Stimulated activated CD8-positive, alpha-beta memory T cell treated with anti-CD3 and anti-CD28 coated beads, Interleukin-4, amount 100 ng/mL, for 1 hour (primary cell): ENCODE measurements at places on chromosomes 12 and 14.

DNA sequence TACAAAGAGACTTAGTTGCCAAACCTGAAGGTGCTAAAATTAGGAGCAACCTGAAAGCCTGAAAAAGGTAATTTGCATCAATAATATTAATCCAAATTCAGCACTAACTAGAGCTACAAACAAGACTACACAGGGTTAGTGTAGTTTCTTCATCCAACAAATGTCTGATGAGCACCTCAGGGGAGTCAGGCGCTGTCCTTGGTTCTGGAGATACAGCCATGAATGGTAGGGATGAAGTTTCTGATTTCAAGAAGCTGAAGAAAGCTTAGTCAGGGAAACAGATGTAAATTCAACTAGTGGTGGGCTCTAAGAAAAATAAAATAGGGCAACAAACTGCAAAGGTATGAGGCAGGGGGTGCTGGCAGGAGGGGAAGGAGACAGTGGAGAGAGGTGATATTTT, 266.3 kb downstream of the GLT1D1 start:
- DNase-seq = no peak

DNA sequence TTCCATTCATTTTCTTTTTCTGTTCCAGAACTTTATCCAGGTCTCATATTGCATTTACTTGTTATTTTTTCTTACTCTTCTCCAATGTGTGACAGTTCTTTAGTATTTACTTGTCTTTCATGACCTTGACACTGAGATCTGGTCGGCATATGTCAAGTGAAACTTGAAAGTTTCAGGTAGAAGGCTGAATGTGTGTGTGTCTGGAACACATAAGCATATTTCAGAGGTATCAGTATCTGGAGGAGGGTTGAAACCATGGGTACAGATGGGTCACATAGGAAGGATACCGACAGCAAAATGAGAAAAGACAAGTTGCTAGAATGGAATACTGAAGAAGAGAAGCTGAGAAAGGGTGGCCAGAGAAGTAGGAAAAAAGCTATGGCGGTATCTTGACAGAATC, 22.5 kb upstream of the PTGDR start:
- no peak for DNase-seq

DNA sequence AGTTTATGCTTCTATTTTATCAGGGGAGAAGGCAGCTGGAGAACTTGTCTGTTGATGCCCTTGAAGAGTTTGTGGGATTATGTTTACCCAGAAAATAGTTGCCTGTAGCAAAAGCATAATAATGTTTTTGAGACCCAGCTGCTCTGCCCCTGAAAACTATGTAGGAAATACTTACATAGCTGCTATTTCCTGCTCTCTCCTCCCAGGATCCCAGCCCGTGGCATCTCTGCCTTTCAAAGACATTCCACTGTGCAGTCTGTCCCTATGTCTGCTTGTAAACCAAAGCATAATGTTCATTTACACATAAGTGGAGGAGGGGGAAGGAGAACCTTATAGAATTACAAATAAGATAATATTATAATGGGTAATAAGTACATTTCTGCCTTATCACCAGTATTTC, 198.7 kb downstream of the SYT1 start:
- no peak for DNase-seq

- no peak for DNase-seq
Measured at GRCh38 chr12:50132505-50133135, 20.6 kb downstream of the COX14 start.

DNA sequence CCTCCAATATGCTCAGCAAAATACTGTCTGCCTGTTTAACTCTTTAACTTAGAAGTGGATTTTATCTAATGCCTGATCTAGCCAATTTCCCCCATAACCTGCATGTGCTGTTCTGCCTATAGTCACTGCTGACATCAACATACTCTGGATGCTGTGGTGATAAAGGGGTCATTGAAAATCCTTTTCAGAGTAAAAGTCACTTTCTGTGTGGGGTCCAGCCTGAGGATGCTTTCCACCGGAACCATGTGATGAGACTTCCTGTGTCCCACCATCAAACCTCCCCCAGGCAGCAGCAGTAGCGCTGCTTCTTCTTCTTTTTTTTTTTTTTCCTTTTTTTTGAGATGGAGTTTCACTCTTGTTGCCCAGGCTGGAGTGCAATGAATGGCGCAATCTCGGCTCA, 607.0 kb downstream of the BCL11B start:
- DNase-seq = no peak

GRCh38 chr14:25557466-25557865, 507.5 kb upstream of the STXBP6 start:
- DNase-seq = no peak

GRCh38 chr12:123516216-123516780, 17.2 kb downstream of the RILPL1 start:
- DNase-seq = no peak

- DNase-seq = no peak
Measured at GRCh38 chr12:118328486-118329330, 44.0 kb downstream of the TAOK3 start.

DNA sequence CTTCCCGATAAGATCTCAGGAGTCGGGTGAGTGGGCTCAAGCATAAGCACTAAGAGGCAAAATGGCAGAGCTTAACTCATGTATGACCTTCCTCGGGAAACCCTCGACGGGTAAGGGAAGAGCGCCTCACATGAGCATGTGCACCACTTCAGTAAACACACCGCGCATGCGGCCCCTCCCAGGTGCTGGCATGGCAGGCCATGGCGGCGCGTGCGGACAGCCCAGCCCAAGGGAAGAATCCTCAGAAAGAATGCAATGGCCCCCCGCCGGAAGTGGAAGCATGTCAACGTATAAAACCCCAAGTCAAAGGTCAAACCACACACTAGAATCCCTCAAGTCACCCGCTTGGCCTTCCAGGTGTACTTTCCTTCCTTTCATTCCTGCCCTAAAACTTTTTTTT, 6.6 kb upstream of the TNFAIP2 start:
- DNase-seq = no peak
